ENCODE measurements at places on chromosomes 11 and 22. TPM values are rescaled to one million over a fixed set of nuclear protein-coding genes. Genes with fewer than 3 reads are reported as not detected.
A peak's percentile ranks its signal among the peaks of the same experiment; 100 is the strongest.

- DNase-seq: no peak
Observed at GRCh38 chr11:122108192-122108799, 7.7 kb downstream of the BLID start.

GRCh38 chr11:97965849-97966646 is 1054.7 kb upstream of the CNTN5 start:
- DNase-seq: peak; percentile 84

DNA sequence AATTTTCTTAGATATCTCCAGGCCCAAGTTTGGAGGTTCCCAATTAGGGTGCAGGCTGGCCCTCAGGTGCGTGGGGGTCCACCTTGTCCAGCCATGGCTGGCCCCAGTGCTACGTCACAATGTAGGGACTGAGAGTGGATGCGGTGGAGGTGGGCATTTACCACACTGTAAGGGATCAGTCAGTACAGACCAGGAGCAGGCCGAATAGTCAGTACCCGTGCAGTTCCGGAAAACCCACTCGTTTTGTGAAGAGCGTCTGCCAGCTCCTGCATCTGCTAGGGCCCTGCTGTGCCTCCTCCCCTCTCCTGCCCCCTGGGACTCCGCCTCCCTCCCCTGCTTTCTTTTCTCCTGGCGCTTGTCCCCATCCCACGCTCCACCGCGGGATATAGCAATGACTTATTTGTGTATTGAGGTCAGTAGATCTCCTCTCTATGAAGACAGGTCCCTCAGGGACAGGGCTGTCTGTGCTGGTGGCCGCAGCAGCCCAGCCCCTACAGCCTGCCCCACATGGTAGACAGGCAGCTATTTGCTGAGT is 50.4 kb upstream of the SEPTIN5 start:
- DNase-seq: no peak

Gene APOBEC3A
- polyA plus RNA-seq: not detected

DNA sequence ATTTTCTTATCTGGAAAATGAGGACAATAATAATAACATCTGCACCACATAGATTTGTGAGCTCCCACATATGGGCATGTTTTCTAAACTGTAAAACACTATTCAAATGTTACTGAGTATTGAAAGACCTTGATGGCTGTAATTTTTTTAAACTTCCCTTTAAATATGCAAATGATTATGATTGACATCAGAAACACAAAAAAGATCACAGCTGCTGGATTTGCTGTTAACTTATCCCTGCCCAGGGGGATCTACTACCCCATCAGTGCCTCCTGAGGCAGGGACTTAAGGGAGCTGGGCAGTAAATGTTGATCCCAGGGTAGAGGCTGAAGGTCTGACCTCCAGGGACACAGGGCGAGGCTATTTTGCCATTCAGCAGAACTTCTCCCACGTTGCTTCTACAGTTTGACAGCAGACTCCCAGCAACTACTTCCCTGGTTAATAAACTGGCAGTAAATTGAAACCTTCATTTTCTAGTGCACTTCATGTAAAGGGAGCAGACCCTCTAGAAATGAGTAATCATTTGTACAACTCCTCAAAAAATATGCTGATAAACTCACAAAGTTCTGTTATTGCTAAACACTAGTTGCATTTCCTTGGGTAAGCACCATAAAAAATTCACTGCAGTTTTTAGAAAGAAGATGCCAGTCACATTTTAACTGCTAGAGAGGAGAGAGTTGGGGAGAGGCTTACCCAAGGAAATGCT is 20.3 kb downstream of the TMPRSS5 start:
- no peak for DNase-seq

Gene CLMP
- 251 TPM for polyA plus RNA-seq

DNA sequence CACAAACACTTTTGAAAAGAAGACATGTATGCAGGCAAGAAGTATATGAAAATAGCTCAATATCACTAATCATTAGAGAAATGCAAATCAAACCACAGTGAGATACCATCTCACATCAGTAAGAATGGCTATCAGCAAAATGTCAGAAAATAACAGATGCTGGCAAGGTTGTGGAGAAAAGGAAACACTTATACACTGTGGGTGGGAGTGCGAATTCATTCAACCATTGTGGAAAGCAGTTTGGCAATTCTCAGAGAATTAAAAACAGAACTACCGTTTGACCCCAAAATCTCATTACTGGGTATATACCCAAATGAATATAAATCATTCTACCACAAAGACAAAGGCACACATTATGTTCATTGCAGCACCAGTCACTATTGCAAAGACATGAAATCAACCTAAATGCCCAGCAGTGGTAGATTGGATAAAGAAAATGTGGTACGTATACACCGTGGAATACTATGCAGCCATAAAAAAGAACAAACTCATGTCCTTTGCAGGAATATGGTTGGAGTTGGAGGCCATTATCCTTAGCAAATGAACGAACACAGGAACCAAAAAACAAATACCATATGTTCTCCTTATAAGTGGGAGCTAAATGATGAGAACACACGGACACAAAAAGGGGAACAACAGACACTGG is 18.5 kb downstream of the MMP13 start:
- no peak for DNase-seq

Gene PNPLA5
- polyA plus RNA-seq: 0.11 TPM

DNA sequence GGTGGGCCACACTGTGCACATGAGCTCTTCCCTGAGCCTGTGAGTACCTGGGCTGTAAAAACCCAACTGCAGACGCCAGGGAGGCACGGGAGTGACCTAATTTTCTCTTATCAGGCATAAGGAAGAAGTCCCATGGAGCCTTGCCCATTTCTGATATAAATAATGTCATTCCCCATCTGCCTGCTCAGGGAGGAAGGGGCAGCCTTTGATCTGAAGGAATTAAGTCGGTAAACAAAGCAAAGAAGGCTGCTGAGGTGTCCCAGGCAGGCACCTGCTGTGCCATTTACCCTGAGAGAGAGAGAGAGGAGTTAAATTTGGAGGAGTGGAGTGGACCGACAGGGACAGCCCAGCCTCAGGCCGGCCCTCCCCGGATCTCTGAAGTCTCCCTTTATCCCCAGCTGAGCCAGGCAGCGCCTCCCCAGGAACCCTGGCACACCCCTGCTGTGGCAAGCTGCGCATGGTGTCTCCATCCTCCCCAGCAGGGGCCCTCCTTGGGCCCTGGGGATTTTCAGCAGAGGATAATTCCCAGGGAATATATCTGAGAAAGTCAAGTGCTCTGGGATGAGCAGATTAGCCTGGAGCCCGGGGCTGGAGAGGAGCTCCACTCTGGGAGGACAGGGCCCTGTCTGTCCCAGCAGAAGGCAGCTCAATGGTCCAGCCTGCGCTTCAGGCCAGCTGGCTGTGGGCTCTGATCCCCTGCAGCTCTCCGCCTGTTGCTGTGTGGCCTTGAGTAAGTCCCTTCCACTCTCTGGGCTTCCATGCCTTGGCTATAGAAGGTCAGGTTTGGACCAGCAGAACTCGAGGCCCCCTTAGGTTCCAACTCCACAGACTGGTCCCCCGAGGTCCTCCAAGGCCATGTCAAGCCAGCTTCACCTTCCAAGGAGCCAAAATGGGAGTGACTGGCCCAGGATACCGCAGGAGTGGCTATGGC is 17.5 kb upstream of the CABP7 start:
- no peak for DNase-seq

DNA sequence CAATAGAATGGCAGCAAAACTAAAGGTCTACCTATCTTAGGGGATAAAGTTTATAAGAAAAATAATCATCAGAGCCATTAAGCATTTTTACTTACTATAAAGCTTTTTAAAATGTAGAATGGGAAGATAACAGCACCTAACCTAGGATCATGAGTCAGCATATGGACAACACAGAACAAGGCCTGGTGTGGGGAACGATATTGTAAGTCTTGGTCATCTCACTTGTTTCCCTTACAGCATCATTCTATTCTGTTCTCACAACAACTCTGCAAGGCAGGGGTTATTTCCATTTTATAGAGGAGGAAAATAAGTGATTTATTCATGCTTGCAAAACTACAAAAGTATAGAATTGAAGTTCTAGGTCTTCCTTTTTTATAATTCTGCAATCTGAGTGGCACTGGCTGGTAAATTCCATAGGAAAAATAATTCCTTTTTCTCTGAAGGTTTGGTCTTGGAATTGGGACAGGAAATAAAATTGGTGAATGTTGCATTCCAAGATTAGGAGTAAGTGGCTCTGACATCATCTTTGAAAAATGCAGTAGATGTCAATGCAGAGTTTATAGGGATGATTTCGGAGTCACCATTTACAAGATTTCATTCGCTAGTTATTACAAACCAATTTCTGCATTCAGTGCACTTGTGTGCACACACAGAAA is 423.0 kb downstream of the DYNC2H1 start:
- peak; percentile 26 for DNase-seq

GRCh38 chr11:121281698-121282097 is 10.9 kb upstream of the SC5D start:
- DNase-seq: no peak

Gene GVQW3
- polyA plus RNA-seq: 1.7 TPM

DNA sequence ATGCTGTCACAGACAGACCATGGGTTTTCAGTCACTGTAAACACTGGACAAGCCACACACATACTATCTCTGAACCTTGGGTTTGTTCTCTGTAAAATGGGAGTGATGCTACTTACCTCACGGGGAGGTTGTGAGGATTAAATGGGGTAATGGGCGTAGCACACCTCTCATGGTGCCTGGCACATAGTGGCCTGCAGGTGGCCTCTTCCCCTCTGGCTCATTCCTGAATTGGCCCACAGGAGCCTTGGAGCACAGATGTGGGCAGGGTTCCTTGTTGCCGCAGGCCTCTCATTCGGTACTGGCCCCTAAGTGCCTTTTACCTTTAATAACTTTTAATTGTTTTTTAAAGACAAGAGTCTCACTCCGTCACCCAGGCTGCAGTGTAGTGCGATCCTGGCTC is 11.7 kb downstream of the MICAL2 start:
- no peak for DNase-seq

- DNase-seq: peak; percentile 48
Observed at GRCh38 chr11:68373189-68373814, 60.9 kb downstream of the LRP5 start.

DNA sequence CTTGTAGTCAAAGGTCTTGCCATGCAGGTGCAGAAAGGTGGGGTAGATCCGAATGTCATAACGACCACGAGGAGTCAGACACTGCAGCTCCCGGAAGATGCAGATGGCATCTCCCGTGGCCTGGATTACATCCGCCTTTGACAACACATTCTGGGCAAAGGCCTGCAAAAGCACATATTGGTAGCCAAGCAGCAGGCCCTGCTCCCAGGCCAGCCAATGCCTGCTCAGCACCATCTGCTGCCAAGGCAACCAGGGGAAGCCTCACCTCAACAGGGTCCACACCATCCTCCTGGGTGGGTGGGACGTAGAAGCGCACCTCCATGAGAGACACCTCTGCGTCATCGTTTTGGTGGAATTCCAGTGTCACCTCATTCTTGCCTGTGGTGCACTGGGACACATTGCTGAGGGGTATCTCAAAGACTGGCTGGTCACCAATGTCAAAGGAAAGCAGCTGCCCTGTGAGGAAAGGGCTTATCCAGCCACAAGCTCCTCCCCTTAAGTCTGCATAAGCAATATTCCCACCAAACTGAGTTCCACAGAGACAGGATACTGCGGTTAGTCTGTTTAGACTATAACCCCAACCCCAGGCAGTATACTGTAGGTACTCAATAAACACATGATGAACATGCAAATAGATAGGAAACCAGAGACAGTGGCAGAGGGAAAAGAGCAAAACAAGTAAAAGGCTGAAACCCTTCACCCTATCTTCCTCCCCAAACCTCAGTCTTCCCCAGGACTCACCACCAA is 2.8 kb downstream of the SSRP1 start:
- DNase-seq: no peak

Gene MMP8
- polyA plus RNA-seq: 0.04 TPM

DNA sequence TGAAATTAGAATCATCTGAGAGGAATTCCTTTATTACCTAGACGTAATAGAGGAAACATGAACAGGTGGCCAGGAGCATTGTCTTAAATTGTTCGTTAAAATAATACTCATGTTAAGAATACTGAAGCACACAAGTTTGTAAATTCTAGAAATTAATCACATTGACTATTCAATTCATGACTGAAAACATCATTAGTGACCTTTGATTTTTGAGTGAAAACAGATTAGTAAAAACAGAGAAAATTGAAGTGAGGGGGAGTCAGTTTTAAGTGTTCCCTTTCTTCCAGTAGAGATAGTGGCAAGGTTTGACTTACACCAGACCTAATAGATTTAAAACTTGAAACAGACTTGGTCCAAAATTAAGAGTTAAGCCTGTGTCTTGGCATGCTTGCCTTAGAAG is 1.4 kb downstream of the ZFP91 start:
- DNase-seq: no peak

- DNase-seq: no peak
Observed at GRCh38 chr11:40401132-40401853, 1058.2 kb downstream of the LRRC4C start.

DNA sequence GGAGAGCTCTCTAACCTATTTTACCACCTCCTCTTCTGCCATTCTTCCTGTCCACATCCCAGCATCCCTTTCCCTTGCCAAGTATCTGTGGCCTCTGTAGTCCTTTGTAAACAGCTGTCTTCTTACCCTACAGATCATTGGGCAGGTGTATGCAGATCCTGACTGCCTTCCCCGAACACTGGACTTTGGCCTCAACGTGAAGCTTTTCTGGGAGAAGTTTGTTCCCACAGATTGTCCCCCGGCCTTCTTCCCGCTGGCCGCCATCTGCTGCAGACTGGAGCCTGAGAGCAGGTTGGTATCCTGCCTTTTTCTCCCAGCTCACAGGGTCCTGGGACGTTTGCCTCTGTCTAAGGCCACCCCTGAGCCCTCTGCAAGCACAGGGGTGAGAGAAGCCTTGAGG is 17.3 kb downstream of the PIK3IP1 start:
- no peak for DNase-seq

All from AG04450 (cell line).